ENCODE measurements at places on chromosomes 2 and 18. TPM values are rescaled to one million over a fixed set of nuclear protein-coding genes. Genes with fewer than 3 reads are reported as not detected.

Gene CTDSP1
- 43.7 TPM for polyA plus RNA-seq

Gene DSG4
- not detected for polyA plus RNA-seq

Gene IL36RN
- not detected for polyA plus RNA-seq

Gene DSC3
- polyA plus RNA-seq = not detected

GRCh38 chr2:188474316-188474715 is 182.6 kb downstream of the GULP1 start:
- H3K27ac ChIP-seq = no peak overlapping the region
- DNase-seq = no peak
- no peak overlapping the region for H3K4me3 ChIP-seq
- no peaks in the 10 kb centered on the region for H3K27me3 ChIP-seq
- H3K4me1 ChIP-seq = no peaks in the 10 kb centered on the region
- H3K36me3 ChIP-seq = no peaks in the 10 kb centered on the region

- H3K4me3 ChIP-seq = no peak overlapping the region
- H3K27ac ChIP-seq = no peak overlapping the region
- DNase-seq = no peak
- peaks cover 3% of the 10 kb centered on the region for H3K27me3 ChIP-seq
- H3K36me3 ChIP-seq = no peaks in the 10 kb centered on the region
Observed at GRCh38 chr18:6557057-6557769, 142.5 kb upstream of the L3MBTL4 start.

GRCh38 chr18:55166260-55166598 is 207.0 kb upstream of the CCDC68 start:
- no peaks in the 10 kb centered on the region for H3K4me1 ChIP-seq
- H3K4me3 ChIP-seq = no peak overlapping the region
- H3K36me3 ChIP-seq = no peaks in the 10 kb centered on the region
- H3K27ac ChIP-seq = no peak overlapping the region

- no peak for DNase-seq
- peaks cover under 1% of the 10 kb centered on the region for H3K36me3 ChIP-seq
- no peak overlapping the region for H3K27ac ChIP-seq
- no peaks in the 10 kb centered on the region for H3K27me3 ChIP-seq
- peaks cover 8% of the 10 kb centered on the region for H3K4me1 ChIP-seq
- H3K4me3 ChIP-seq = no peak overlapping the region
Observed at GRCh38 chr2:168314236-168314635, 66.8 kb upstream of the STK39 start.

DNA sequence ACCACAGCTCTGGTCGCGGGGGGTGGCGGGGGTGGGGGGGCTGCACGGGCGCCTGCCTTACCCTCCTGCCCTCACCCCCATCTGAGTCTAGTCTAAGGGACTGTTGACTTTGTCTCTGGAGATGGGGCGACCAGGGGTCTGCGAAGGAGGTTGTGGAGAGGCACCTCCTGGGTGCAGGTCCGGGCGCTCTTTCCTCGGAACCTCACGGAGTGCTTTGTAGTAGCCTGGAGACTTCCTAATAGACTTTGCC is 141.3 kb downstream of the MEIS1 start:
- H3K4me1 ChIP-seq = peaks cover 8% of the 10 kb centered on the region
- H3K27me3 ChIP-seq = peaks cover 37% of the 10 kb centered on the region
- H3K36me3 ChIP-seq = no peaks in the 10 kb centered on the region
- H3K4me3 ChIP-seq = peak overlapping the region; percentile 4
- no peak for DNase-seq
- H3K27ac ChIP-seq = no peak overlapping the region

DNA sequence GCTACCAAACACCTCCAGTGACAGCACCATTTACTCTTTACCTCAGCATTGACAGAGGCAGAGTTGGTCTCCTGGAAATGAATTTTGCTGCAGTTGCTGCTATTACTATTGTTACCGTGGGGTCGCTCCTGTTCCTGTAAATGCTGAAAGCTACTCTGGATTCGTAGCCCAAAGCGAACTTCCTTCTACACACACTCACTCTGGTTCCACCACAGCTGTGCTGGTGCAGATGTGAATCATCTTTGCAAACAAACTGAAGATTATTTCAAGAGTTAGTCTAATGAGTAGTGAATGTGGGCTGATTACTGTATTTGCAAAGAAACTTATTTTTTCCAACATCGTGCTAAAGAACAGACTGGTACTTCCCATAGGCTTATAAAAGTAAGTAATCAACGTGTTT is 304.0 kb downstream of the LPIN1 start:
- peak overlapping the region; percentile 69 for H3K4me3 ChIP-seq
- peaks cover 91% of the 10 kb centered on the region for H3K4me1 ChIP-seq
- H3K27ac ChIP-seq = peak overlapping the region; percentile 74
- peaks cover 11% of the 10 kb centered on the region for H3K27me3 ChIP-seq
- peaks cover 19% of the 10 kb centered on the region for H3K36me3 ChIP-seq

GRCh38 chr18:60691061-60691460 is 318.5 kb upstream of the MC4R start:
- H3K27ac ChIP-seq = no peak overlapping the region
- H3K4me3 ChIP-seq = no peak overlapping the region
- no peaks in the 10 kb centered on the region for H3K4me1 ChIP-seq
- H3K27me3 ChIP-seq = no peaks in the 10 kb centered on the region

DNA sequence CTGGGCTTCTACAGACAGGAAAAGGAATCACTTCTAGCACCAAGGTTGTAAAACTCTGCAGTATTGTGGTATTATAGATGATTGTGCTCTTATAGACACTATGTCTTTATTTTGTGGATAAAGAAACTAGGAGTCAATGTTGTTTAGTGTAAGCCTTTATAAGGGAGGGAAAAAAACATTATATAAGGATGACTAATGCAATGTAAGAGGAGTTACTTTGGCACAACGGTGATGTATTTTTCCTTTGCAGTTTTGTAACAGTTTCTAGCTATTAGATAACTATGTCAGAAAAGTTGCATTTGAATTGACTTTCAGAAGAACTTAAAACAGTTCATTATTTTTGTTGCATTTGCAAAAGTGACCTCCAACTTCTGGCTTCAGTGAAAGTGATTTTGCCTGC is 545.4 kb downstream of the CCDC85A start:
- no peak overlapping the region for H3K27ac ChIP-seq

DNA sequence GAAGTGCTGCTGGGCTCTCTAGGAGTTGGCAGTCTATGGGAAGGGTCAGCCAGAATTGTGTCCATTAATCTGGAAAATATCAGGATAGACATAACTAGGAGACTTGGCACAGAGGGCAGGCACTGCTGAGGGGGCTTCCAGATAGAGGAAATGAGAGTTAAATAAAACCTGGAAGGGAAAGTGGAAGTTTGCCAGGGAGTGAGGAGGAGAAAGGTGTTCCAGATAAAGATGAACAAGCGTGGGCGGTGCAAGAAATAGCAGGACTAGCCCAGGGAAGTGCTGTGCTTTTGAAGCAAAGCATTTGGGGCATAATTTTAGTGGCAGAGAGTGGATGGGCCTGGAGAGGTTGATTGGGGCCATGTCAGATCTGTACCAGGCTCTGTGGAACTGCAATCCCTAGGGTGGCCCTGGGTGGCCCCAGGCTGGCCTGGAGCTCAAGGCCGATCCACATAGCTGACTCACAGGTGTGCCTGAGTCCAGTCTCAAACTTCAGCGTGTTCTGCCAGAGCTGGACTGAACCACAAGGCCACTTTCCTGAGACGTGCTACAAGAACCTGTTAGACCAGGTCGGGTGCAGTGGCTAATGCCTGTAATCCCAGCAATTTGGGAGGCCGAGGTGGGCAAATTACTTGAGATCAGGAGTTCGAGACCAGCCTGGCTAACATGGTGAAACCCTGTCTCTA is 26.9 kb downstream of the GALM start:
- H3K4me3 ChIP-seq = no peak overlapping the region
- no peaks in the 10 kb centered on the region for H3K27me3 ChIP-seq
- no peak for DNase-seq
- H3K27ac ChIP-seq = peak overlapping the region; percentile 9
- peaks cover 23% of the 10 kb centered on the region for H3K4me1 ChIP-seq
- peaks cover 11% of the 10 kb centered on the region for H3K36me3 ChIP-seq

GRCh38 chr18:45357686-45358470 is 257.4 kb upstream of the SLC14A2 start:
- no peak overlapping the region for H3K4me3 ChIP-seq
- H3K4me1 ChIP-seq = no peaks in the 10 kb centered on the region
- H3K27me3 ChIP-seq = no peaks in the 10 kb centered on the region
- no peaks in the 10 kb centered on the region for H3K36me3 ChIP-seq
- H3K27ac ChIP-seq = no peak overlapping the region
- no peak for DNase-seq

DNA sequence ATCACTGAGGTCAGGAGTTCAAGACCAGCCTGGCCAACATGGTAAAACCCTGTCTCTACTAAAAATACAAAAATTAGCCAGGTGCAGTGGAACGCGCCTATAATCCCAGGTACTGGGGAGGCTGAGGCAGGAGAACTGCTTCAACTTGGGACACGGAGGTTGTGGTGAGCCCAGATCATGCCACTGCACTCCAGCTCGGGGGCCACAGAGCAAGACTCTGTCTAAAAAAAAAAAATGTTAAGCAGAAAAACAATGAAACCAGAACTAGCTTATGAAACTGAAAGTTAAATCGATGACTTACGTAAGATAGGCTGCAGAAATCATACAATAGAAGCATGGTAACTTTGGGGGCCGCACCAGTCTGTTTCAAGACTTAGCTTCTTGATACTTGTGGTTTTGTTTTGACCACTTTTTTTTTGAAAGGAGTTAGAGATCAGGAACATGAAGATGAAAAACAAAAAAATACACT is 6.2 kb upstream of the GPR155 start:
- H3K36me3 ChIP-seq = no peaks in the 10 kb centered on the region
- H3K27me3 ChIP-seq = peaks cover 7% of the 10 kb centered on the region
- peak; percentile 82 for DNase-seq
- H3K4me1 ChIP-seq = peaks cover 69% of the 10 kb centered on the region
- H3K4me3 ChIP-seq = peak overlapping the region; percentile 84
- H3K27ac ChIP-seq = peak overlapping the region; percentile 98

DNA sequence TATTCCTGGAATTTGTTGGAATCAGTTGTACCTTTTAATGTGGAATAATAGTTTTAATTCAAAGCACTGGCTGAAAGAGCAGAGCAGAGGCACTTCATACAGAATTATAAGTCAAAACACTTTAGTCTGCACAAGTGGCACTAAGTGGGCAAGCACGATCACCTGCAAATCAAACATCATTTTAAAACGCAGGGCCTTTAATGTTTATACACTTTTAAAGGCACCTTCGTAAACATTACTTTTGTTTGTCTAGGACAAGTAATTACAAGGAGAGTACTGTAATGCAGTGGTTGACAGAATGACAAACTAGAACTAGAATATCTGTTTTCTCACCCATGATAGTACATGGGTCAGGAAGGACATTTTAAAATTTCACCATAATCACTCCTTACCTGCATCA is 36.4 kb downstream of the LANCL1 start:
- DNase-seq = no peak
- H3K27me3 ChIP-seq = no peaks in the 10 kb centered on the region
- no peak overlapping the region for H3K27ac ChIP-seq
- H3K4me1 ChIP-seq = peaks cover 7% of the 10 kb centered on the region

DNA sequence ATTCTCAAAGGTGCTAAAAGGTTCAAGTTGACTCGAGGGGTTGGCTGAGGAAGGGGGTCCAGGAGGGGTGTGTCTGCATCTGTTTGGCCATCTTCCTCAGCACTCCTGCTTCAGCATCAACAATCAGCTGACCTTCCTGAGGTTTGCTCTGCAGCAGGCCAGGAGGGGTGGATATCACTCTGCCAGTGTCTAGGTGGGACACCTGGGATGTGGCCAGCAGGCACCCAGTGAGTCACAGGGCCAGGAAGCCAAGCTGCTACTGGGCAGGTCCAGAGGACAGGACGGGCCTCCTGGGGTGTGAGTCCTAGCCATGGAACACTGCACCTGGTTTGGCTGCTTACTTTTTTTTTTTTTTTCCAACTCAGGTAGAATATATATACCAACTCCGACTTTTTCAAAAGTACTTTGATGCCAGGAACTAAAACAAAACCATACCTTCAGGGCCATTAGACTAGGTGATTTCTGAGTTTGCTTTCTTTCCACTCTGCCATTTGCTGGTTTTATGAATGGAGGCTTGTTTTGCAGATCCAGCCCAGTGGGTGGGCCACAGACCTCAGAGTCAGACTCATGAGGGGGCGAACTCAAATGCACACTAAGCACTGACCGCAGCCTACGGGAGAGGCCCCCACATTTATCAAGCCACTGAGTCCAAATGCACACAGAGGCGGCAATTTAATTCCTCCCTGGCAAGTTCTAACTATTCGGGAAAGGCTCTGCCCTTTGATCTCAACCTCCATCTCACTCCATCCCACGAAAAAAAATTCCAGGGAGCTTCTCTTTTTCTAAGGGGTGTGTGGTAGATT is 76.0 kb downstream of the UXS1 start:
- peaks cover 27% of the 10 kb centered on the region for H3K4me1 ChIP-seq
- H3K36me3 ChIP-seq = no peaks in the 10 kb centered on the region
- no peak for DNase-seq
- H3K27ac ChIP-seq = no peak overlapping the region
- no peak overlapping the region for H3K4me3 ChIP-seq

All from immature natural killer cell (primary cell).